Panc1 (cell line): ENCODE measurements at places on chromosomes 12 and 14. TPM values are rescaled to one million over a fixed set of nuclear protein-coding genes. Genes with fewer than 3 reads are reported as not detected.

MGAT2 gene
- total RNA-seq = 51.4 TPM

ALDH2 gene
- 9.0 TPM for total RNA-seq

BICDL1 gene
- total RNA-seq = 22.2 TPM

OVCH1 gene
- not detected for total RNA-seq

IQSEC3 gene
- not detected for total RNA-seq

DNA sequence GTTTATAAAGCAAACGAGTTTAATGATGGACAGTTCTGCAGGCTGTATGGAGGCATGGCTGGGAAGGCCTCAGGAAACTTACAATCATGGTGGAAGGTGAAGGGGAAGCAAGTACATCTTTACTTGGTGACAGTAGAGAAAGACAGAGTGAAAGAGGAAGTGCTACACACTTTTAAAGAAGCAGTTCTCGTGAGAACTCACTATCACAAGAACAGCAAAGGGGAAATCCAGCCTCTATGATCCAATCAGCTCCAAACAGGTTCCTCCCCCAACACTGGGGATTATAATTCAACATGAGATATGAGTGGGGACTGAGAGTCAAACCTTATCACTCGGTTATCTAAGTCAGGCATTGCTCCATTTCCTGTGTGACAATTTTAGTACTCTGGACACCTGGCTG lies 189.9 kb upstream of the CNTN1 start:
- DNase-seq = no peak

DNA sequence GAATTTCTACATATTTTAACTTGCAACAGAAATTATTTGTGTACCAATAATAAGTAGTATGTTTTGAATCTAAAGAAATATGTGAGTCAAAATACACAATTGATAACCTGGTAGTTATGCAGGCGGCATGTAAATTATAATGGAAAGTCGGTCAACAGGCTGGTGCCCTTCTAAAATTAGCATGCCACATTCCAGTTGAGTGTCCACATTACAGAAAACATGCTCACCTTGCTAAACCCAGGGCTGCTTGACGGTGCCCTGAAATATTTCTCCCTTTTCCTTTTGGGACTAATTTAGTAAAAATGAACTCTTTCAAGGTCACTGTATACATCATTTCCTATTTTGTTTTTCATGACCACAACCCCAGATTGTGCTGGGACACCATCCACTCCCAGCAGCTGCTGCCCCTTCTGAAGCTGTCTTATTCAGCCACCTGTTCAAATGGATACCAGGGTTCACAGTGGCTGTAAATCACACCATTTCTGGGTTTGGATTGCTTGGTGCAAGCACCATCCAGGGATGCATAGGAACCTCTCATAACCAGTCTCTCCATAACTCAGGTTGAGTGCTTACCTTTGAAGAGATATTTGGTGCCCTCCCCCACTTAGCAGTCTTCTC lies 110.6 kb downstream of the ANO6 start:
- DNase-seq = no peak

- no peak for DNase-seq
Measured at GRCh38 chr12:38328306-38328895, 11.8 kb downstream of the ALG10B start.

DNA sequence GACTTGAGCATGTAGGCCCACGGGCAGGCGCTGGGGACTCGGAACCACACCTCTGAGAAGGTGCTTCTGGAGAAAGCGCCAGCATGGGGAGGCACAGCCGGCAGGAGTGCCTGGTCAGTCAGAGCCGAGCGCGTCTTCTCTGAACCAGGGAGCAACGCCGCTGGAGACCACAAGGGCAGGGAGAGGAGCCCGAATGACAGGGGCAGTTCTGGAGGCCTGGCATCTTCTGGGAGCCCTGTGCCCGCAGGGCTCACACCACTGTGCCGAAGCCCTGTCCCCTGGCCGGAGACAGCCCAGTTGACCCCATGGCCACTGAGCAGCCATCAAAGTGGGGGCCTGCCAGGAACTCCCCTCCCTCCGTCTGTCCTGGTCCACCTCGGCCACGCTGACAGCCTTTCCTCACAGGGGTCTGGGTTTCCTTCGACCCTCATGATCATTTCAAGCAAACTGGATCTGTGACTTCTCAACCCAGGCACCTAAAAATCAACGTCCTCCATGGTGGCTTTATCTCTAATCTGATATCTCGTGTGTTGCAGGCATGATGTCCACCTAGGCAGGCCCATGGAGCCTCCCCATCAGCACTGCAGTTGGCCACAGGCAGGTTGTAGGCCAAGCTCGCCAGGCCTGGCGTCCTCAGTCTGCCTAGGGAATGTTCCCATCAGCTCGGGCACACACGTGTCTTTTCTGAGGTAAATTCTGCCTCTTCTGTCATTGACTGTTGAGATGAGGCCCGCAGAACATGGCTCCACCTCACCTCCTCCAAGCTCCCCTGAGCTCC lies 299.3 kb upstream of the RTL1 start:
- no peak for DNase-seq

GRCh38 chr12:22118238-22118790 lies 72.3 kb downstream of the CMAS start:
- DNase-seq = no peak

DNA sequence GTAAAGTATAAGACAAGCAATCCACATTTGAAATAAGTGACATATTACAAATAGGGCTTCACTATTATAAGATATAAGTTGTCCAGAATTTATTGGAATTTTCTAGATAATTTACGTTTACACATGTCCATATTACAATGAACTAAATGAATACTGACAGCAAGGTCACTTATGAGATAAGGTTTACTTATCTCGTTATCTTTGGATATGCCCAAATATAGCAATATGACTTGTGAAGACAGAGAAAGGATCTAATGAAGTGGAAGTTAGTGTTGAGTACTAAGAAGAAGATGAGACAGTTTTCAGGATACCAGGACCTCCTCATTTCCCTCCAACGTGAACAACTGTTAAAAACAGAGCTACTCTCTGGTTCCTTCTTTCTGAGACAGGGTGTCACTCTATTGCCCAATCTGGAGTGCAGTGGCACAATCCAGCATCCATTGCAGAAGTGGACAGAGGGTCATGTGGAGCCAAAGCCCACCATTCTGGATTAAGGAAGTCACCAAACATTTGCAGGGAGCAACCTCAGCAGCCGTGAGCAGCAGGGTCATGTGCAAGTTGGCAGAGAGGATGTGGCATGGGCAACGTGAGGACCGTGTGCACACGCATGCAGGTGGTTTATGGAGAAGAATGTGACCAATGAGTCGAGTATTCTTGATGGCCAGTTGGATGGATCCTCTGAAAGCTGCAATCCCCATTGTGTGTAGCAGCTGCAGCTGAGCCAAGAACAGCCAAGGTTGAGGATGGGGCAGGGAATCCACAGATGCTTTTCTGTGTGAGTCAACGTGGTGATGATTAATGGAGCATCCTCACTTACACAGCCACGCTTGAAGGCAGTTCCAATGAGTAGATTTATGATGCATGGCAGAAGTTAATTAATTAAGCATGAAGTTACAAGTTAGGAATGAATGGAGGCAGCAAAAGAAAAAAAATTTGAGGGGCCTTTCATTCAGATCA lies 111.0 kb downstream of the BICD1 start:
- no peak for DNase-seq

- DNase-seq = no peak
Measured at GRCh38 chr12:122859303-122860039, 24.2 kb downstream of the HIP1R start.

GRCh38 chr14:59093902-59094301 lies 94.6 kb upstream of the DAAM1 start:
- no peak for DNase-seq

GRCh38 chr12:132966676-132967415 lies 10.7 kb upstream of the ZNF605 start:
- DNase-seq = no peak

GRCh38 chr14:88005050-88005481 lies at the start of gene GPR65:
Gene GPR65, plus strand, starts transcription at chr14:88005135. Its CDS starts 5,713 bp downstream, at chr14:88010848.
- DNase-seq = no peak

DNA sequence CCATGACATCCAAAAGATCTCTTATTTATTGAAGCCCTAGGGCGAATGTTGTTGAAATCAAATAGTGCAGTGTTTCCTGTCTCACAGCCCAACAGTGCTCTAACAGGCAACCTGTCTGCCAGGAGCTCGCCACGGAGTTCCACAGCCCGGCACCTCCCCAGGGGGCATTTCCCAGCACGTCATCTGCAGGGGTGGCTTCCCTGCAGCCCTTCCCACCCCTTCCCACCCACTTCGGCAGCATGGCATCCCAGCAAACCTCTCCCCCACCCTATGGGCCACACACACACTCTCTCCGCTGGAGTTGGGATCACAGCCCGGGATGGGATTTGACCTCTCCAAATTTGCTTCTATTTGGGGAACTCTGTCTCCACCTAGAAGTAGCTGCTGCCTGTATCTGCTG lies 62.7 kb upstream of the C14orf180 start:
- DNase-seq = no peak

DNA sequence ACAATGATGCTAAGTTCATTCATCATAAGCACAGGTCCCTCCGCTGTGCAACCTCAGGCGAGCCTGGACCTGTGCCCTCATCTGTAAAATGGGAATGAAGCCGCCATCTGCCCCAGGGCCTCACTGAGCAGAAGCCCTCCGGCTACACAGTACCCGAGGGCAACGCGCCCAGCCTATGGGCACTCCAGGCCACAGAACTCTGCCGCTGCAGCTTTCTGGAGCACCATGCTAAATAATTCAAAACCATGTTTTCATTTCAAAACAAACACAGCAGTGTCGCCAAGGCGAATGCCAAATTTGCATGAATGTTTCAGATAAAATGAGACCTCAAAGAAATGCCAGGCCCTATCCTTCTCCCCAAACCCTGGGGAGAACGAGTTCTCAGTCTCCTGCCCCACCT lies 4.0 kb downstream of the NCOR2 start:
- no peak for DNase-seq

DNA sequence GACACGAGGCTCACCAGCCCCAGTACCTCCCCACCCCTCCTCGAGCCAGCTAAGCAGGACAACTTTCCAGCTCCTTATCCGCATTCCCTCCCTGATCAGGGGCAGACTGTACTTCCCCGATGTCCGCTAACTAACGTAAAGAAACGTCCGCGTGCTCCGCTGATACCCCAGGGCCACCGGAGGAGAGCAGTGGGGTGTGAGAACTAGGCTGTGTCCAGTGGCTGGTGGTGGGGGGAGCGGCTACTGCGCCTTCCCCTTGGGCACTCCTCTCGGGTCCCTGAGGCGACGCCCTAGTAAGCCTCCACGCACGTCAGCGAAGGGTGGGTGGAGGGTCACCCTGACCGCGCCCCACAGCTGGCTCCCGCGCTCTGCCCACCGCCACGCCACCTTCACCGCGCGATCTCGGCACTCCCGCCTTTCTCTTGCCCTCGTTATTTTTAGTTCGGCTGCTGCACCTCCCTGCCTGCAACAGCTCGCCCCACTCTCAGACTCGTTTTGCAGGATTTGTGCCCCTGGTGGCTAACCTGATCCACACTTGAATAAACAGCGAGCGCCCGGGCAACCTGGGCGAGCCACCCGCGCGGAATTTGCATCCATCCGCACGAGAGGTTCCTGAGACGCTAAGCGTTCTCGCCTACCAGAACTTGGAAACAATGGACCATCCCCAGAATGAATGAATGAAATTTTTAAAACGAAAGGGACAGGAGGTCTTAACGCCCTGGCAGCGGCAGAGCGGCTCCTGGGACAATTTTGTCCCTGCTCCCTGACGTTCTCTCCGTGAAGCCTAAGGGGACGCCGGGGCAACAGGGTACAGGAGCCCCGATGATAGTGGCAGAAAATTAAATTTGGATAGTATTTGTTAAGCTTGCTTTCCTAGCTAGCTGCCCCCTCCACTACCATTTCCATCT lies 6.9 kb upstream of the BMP4 start:
- DNase-seq = no peak

DNA sequence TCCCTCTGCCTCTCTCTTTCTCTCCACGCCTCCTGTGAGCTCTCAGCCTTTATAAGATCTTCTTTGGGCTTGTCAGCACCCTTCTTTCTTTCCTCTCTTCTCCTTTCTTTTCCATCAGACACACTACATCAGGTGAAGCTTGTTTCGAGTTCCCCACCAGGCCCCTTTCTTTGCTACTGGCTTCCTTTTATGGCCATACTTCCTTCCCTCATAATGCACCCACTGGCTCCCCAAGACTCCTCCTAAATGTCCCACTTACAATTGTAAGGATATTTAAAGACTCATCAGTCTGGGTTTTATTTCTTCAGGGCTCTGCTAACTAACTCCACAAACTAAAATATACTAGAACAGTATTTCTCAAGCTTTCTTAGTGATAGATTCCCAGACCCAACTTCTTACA lies 3.5 kb upstream of the RNU6-8 start:
- no peak for DNase-seq

GRCh38 chr14:22780105-22780679 lies 13.7 kb downstream of the OXA1L start:
- no peak for DNase-seq

DNA sequence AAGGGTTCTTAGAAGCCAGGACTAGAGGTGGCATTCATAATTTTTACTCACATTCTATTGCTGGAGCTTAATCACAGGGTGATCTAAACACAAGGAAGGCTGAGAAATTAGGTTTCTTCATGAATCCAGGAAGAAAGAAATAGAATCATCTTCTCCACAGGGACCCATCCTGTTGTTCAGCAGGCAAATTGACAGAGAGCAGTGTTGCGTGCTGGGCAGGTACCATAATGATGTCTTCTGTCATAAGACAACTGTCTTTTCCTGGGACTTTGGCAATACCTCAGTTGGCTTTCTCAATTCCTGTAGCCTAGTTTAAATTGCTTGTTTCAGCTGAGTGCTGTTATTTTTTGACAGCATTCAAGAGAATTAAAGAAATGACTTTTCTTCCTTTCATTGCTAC lies 468.0 kb upstream of the SYT1 start:
- DNase-seq = no peak

DNA sequence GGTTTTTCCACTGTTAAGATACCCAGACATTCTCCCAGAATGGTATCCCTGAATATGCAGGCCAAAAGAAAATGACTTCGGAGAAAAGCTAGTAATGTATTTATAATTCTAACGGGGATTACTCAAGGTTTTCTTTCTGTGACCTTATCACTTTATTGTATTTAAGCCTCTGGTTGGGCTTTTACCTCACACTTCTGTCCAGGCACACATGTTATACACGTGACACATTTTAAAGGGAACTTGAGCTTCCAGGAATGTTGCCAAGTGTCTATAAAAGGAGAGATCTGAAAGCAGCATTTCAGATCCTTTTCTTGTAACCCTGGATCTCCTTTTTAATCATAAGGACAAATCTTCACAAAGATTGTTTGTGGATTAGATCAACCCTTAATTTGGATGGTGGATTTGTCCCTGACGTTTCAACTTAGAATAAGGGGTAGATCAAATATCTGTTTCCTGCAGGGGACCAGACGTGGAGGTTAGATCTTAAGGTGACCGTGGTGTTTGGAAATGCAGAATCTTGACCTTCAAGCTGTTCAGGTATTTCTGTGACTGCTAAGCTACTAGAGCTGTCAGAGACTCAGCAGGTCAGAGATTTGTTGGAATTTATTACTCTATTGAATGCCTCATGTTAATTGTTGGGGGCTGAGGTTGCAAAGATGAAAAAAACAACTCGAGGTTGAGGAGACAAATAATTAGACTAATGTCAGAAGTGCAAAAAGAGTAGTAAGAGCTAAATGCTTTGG lies 1.5 kb downstream of the CIPC start:
- no peak for DNase-seq

DNA sequence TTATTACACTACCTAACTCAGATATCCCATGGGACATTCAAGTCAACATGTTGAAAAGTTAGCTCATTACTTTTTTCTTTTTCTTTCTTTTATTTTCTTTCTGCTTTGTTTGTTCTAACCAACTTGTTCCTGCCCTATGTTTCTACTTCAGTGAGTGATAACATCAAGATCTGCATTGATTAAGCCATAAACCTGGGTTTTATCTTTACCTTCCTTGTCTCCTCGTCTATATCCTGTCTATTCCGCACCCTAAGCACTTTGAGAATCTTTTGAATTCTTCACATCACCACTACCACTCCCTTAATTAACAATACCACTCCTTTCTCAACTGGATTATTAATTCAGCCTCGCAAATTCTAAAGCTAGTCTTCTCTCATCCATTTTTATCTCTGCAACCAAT lies 81.9 kb upstream of the AVPR1A start:
- no peak for DNase-seq
